Fibroblast of lung (primary cell): ENCODE measurements at places on chromosomes 6 and 20. TPM values are rescaled to one million over a fixed set of nuclear protein-coding genes. Genes with fewer than 3 reads are reported as not detected.

RFX6 gene
- not detected in 2 replicates for total RNA-seq

SLC25A27 gene
- total RNA-seq: 12.6 and 18.7 TPM in 2 replicates

NEDD9 gene
- total RNA-seq: 13.6 and 33.7 TPM in 2 replicates

LHFPL5 gene
- not detected in 2 replicates for total RNA-seq

LAMA4 gene
- 494 and 636 TPM in 2 replicates for total RNA-seq

REM1 gene
- total RNA-seq: not detected in 2 replicates

ADA gene
- 5.4 and 6.9 TPM in 2 replicates for total RNA-seq

CRIP3 gene
- total RNA-seq: 0.26 TPM in 1 of 2 replicates, not detected in the other

RSPH4A gene
- under 0.01 and 0.17 TPM in 2 replicates for total RNA-seq

IL20RA gene
- total RNA-seq: 0.33 and 0.77 TPM in 2 replicates

SPTLC3 gene
- total RNA-seq: 4.0 and 5.9 TPM in 2 replicates

TREML1 gene
- not detected in 2 replicates for total RNA-seq

FAM229B gene
- total RNA-seq: 10.0 and 20.3 TPM in 2 replicates

C20orf204 gene
- total RNA-seq: 0.26 and 0.66 TPM in 2 replicates

HLA-DRB1 gene
- total RNA-seq: under 0.01 and 0.26 TPM in 2 replicates

FOXS1 gene
- total RNA-seq: under 0.01 TPM in 1 of 2 replicates, not detected in the other

TMEM63B gene
- total RNA-seq: 22.9 and 42.1 TPM in 2 replicates

PPP1R16B gene
- total RNA-seq: under 0.01 TPM in 2 replicates

CNR1 gene
- under 0.01 TPM in 1 of 2 replicates, not detected in the other for total RNA-seq

DEFB124 gene
- not detected in 2 replicates for total RNA-seq

MRS2 gene
- 12.6 and 13.1 TPM in 2 replicates for total RNA-seq

MED20 gene
- total RNA-seq: 24.9 and 27.7 TPM in 2 replicates

SSR1 gene
- 55.7 and 65.6 TPM in 2 replicates for total RNA-seq

BAG2 gene
- total RNA-seq: 22.1 and 31.5 TPM in 2 replicates

RIPOR3 gene
- total RNA-seq: 4.1 and 4.9 TPM in 2 replicates

MUC21 gene
- not detected in 2 replicates for total RNA-seq

CD93 gene
- total RNA-seq: under 0.01 TPM in 1 of 2 replicates, not detected in the other

SNRPB gene
- total RNA-seq: 78.9 and 82.7 TPM in 2 replicates

KHDC1 gene
- total RNA-seq: 5.1 and 5.6 TPM in 2 replicates

HSPA12B gene
- 0.17 and 0.77 TPM in 2 replicates for total RNA-seq

SLC35D3 gene
- total RNA-seq: not detected in 2 replicates

RGS17 gene
- 5.9 and 10.2 TPM in 2 replicates for total RNA-seq

POLR3F gene
- 15.4 and 20.5 TPM in 2 replicates for total RNA-seq

HCK gene
- total RNA-seq: not detected in 2 replicates

UBE2C gene
- total RNA-seq: 1.0 and 12.9 TPM in 2 replicates
